ENCODE measurements at places on chromosomes 1 and 21.

GRCh38 chr21:27817074-27817473 lies 850.2 kb upstream of the ADAMTS5 start:
- no peak for DNase-seq

GRCh38 chr1:34693081-34693480 lies 61.8 kb upstream of the GJB5 start:
- no peak for DNase-seq

- no peak for DNase-seq
Observed at GRCh38 chr1:30758121-30758688, 631 bp upstream of the LAPTM5 start.

DNA sequence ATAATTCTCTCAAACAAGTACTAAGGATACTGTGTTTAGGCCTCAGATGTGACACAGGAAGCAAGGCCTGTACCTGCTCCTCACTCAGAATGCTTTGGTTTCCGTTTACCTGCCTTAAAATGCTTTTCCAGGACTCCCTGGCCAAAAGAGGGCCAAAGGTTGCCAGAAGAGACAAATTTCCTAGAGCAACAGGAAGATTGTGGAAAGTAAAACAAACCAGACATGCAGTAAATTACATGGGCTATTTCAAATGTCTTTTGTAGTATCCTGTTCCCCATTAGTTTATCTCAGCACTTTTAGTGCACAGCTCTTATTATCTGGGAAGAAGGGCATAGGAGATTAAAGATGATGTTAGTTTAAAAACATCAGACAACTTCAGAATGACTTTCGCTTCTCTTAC lies 280.0 kb downstream of the NFIA start:
- no peak for DNase-seq

DNA sequence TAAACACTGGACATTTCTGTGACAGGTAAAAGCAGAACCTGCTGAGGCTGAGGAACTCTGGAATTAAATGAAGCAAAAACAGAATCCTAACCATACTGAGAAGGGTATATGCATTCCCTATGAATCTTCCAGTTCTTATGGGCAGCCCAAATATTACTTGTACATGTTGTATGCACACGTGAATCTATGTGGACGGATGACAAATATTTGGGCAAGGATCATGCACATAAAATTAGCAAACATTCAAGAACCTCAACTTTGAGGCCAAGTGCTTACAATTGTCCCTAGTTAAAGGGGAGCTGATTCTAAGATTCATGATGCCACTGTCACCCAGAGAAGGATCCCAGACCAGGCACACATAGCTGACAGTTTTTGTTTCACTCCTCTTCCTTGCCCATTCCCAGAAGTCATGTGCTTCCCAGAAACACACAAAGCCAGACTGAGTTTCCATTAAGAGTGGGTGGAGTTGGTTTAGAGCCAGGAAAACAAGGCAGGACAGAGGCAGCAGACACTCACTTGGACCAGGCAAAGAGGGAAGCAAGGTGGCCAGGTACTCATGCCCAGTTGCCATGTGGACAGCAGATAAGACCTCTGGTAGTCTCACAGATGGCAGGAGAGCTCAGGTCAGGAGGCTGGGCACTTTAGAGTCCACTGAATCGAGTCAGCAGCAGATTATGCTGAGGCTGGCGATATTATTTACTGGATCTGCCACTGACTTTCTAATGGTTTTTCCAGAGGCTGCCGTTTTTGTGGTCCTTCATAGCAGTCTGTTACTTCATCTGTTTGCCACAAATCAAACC lies 25.6 kb downstream of the AK2 start:
- DNase-seq = no peak

DNA sequence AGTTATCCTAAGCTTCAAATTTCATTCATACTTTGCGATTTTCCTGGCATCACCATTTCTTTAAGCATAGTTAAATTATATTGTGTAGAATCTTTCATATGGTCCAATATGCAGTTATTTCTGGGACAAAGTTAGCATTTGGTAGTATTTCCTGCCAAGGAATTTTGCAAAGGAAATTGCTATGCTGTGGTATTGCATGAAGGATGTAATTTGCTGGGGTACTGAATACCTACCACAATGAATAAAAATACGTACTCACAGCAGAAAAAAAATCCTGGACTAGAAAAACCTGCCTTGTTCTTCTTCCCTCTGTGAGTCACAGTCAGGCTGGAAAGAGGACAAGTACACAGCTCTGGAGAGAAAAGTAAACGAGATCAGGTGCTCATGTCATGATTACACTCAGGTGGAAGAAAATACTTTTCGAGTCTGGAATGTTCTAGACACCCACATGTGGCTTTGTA lies 241.2 kb downstream of the PTBP2 start:
- DNase-seq = no peak

DNA sequence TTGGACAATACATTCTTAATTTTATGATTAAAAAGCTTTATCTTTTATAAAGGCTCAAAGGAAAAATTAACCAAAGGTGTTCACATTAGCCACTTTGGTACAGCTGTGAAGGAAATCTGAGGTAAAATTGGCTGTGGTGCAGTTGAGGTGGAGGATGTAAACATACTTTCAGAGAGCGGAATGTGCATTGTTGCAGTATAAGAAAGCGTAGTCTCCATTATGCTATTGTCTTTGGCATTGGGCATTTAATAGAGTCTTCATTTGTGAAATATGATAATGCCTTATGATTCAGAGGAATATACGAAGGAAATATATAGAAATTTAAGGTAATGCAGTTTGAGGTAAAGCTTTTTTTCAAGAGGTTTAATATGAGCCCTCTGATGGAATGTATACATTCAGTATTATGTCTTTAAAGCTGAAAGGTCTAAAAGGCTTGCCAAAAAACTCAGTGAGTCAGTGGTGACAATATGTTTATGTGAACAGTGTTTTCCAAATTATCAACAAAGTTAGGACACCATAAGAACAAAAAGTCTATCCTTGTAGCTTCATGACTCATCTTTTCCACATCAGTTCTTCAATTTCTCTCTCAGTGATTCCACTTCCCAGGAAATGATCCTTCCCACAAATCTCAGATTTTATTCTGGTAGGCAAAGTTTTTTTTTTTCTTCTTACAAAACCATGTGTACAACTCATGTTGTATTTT lies 26.9 kb upstream of the DDR2 start:
- no peak for DNase-seq

GRCh38 chr1:178323067-178323466 lies 173.7 kb downstream of the CLEC20A start:
- no peak for DNase-seq

DNA sequence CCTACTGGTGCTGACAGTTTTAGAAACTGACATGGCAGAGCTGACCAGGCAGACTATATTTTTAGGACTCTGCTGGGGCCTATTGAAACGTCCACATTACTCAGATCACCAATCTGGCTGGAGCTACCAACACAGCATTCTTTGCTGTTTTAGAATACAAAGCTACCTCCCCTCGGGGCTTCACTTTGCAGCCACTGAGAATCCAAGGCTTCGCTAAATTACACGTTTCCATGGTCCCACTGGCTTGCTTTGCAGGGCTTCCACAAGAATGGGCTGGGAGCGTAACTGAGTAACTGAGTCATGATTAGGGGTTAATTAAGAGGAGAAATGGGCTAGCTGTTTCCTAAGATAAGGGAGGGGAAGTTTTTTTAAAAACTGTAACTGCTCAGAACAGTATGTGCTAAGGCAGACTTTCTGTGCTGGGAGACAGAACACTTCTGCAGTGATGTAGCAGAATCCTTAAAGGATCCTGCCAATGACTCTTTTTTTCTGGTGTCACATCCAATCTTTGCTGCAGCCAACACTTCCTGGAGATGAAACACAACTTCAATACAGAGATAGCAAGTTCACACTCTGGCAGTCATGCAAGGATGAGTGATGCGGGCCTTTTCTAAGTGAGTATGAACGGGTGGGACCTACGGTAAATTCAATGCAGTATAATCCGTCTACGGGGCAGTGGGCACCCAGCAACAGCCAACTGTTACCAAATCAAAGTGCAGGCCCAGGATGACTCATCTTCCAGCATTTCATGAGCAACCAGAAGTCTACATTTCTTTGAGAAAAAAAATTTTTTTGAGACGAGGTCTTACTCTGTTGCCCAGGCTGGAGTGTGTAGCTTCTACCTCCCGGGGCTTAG lies 21.5 kb downstream of the NDUFS5 start:
- no peak for DNase-seq

DNA sequence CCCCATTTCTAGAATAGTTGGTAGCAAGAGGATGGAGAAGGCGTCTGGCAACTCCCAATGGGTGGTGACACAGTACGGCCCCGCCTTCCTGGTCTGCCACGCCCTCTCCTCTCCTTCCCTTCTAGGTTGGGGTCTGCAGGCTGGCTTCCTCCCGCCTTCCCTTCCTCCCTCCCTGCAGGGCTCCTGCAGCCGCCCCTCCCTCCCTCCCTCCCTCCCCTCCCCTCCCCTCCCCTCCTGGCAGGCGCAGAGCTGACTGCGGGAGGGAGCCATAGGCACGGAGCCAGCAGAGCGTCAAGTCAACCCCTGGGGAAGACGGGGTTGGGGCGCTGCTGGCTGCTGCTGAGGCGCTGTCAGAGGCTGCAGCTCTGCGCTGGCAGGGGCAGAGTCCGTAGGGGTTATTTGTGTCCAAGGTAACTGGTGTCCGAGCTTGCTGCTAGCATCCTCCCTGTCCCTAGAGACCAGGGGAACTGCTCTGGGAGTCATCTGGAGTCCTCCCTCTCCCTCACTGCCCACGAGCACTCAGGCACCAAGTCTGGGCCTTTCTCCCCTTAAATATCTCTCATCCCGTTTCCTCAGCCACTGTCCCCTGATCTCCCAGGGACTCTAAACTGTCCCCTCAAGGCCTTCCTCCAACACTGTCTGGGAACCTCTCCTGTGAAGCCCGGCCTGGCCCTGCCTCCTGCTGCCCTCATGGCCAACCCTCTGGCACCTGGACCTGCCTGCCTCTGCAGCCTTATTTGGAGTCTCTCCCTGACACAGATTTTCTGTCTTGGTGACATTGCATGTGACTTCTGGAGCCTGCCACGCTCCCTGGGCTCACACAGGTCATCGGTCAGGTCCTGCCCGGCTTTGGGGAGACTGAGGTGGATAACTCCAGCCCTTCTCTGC lies 57.4 kb upstream of the ACOT11 start:
- DNase-seq = no peak

GRCh38 chr1:156584813-156585212 lies 5.3 kb downstream of the TTC24 start:
- no peak for DNase-seq

- no peak for DNase-seq
Observed at GRCh38 chr1:116401646-116402176, 28.7 kb downstream of the ATP1A1 start.

- DNase-seq = no peak
Observed at GRCh38 chr1:232328486-232329102, 301.3 kb downstream of the SIPA1L2 start.

- no peak for DNase-seq
Observed at GRCh38 chr1:16162163-16162822, 6.4 kb upstream of the EPHA2 start.

DNA sequence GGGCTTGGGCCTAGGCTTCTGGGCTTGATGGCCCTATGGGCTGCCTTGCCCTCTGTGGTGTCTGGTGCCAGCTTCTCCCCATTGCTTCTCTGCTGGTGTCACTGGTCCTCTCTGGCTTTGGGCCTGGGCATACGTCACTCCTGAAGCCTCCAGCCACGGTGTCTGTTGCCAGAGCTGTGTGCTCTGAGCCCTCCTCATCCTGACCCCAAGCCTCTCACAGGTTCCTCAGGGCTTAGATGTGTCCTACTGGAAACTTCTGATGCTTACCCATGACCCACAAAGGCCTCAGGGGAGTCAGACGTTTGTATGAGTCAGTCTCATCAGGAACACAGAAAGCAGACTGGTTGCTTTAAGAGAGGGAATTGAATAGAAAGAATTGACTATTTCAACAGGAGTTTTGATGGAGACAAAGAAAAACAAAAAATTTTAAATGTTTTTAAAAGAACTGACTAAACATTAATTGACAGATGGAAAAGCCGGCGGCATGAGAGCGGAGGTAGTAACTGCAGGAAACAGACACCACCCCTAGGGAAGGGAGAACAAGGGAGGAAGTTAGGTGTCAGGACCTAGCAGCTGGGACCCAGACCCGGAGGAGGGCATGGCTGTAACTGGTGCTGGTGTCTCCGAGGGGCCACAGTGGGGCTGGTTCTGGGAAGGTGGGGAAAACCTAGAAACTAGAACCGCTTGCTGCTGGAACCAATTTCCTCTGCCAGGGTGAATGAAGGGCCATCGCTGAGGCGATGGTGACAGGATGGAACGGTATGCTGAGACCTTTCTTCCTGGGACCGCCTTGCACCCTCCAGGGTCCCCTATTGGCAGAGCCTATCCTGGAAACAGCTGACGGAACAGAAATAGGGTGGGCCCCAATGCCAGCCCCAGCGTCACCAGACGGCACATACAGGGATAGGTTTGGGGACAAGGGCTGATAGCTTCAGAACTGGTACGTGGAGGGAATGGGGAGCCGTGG lies 40.0 kb upstream of the CITED4 start:
- DNase-seq = no peak

GRCh38 chr1:209086486-209087192 lies 496.9 kb upstream of the CAMK1G start:
- DNase-seq = no peak

DNA sequence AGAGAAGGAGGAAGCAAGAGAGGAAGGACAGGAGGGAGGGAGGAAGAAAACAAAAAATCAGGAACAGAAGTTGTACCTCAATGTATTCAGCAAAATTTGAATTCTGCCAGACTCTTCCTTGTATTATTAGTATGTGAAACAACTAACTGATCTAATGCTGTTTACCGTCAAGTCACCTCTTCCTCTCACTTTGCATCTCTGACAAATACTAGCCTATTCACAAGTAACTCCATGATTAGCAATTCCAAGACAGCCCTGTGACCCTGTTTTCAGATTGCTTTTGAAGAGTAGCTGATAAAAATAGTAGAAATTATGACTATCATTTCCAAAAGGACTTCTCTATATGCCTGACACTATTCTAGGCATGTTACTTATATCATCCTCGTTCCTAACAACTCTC lies 445.4 kb downstream of the NEGR1 start:
- DNase-seq = no peak

DNA sequence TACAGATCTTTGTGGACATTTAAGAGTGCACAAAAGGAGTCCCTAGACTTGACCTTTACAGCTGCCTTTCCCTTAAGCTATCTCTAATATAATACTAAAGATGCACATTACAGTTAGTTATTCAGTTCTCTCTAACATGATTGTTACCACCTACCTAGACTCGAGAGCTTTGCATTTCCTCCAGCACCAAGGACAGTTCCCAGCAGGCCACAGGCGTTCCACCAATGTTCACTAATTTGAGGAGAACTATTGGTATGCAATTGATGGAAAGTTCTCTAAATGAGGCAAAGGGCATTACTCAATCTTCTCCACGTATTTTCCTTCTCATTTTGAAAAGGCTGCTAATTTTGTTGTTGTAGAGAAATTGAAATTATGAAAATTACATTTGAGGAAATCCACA lies 5.4 kb upstream of the NTNG1 start:
- DNase-seq = no peak

DNA sequence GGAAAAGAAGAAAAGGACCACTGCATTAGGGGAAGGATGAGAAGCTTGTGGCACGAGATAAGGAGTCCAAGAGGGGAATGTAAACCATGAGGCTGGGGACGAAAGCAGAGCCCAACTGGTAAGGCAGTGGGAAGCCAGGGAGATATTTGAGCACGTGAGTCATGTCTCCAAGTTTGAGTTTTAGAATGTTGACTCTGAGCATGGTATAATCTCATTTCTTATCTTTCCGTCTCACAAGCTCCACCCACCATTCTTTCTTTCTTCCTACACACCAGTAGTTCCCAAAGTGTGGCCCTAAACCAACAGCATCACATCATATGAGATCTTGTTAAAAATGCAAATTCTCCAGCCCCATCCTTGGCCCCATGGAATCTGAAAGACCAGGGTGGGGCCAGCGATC lies 145.3 kb downstream of the PLPP3 start:
- no peak for DNase-seq

- no peak for DNase-seq
Observed at GRCh38 chr1:21911205-21912001, 25.7 kb downstream of the HSPG2 start.

Data from substantia nigra (tissue), 51 donors.